Activated naive CD4-positive, alpha-beta T cell treated with anti-CD3 and anti-CD28 coated beads, Interleukin-2, amount 50 U/mL, for 72 hours (primary cell): ENCODE measurements at places on chromosomes 4 and X. TPM values are rescaled to one million over a fixed set of nuclear protein-coding genes. Genes with fewer than 3 reads are reported as not detected.

The ZNF157 gene
- 2.6 TPM for total RNA-seq

The SPANXB1 gene
- not detected for total RNA-seq

The HMX1 gene
- not detected for total RNA-seq

The ZDHHC15 gene
- total RNA-seq = not detected

GRCh38 chrX:150411656-150412055, 48.5 kb downstream of the MAMLD1 start:
- DNase-seq = no peak

- no peak for DNase-seq
These were observed 111.7 kb downstream of the GALNTL6 start for GRCh38 chr4:171924746-171925376.

GRCh38 chrX:126886997-126887396, 67.5 kb downstream of the PRR32 start:
- no peak for DNase-seq

DNA sequence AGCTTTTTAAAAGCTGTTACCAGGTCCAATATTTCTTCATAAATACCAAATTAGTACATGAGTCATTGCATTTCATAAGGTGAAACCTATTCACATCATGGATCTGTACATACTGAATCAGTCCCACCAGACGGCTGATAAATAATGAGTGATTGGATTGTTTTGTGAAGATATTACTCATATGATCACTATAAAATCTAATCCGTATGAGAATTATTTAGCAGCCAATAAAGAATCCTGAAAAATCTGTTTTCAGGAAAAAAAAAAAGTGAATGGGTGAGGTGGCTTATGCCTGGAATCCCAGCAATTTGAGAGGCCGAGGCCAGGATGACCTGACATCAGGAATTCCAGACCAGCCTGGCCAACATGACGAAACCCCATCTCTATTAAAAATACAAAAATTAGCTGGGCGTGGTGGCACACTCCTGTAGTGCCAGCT, 438.1 kb downstream of the INPP4B start:
- DNase-seq = no peak

- DNase-seq = no peak
These were observed 36.7 kb downstream of the NDST4 start for GRCh38 chr4:115076691-115077090.

GRCh38 chr4:108427946-108428485, 192.4 kb upstream of the RPL34 start:
- DNase-seq = no peak

DNA sequence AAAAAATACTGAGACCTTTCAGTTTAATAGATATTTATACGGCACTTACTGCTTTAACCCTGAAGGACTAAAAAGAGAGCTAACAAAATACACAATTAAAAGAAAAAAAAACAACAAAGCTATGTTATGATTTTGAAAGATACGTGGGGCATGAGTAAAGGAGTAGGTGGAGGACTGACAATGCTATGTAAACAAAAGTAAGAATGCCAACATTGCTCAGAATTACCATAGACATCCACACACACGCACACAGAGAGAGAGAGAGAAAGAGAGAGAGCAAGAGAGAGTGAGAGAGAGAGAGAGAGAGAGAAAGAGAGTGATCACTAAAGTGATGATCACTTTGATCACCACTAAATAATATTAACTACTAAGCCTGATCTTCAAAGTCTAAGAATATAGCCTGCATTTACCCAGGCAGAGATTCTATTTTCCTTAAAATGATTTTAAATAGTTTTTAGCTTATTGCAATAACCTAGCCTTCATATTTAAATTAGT, 313.9 kb upstream of the SPANXN4 start:
- no peak for DNase-seq

DNA sequence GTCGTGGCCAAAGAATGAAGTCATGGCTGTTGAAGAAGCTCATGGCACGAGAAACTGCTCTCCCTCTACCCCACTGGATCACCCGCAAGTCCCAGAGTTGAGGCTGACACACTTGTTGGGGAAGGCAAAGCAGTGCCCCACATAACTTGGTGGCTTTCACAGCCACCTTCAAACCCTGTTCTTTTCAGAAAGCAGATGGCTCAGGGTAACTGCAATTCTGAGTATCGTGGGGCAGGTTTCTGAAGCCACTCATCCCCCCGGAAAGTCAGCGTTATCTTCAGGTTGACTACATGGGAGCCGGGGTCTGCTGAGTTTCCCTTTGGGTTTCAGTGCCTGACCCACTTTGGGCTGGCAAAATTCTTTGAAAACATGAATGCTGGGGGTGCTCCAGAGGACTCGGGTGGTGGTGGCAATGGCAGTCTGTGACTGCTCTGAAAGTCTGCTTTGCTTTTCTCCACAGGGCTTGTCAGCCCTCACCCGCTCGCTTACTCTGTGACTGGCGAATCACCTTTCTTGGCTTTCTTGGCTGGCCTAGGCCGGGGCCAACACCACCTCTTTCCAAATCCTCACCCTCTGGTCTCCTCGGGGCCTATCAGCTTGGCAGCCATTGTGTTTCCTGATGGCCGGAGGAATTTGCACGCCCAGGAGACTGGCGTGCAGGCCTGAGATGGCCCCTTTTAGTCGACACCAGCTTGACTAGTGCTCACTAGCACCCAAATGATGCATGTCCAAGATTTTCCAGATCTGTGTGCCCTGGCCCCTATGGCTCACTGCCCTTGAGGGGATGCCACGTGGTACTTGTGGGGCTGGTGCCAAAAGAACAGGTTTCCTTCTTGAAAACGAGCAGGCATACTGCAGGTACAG, 7.3 kb downstream of the PPP1R3F start:
- DNase-seq = peak; percentile 33

GRCh38 chr4:25207997-25208396, 25.8 kb upstream of the PI4K2B start:
- DNase-seq = no peak

GRCh38 chr4:138104284-138104680, 137.9 kb downstream of the SLC7A11 start:
- DNase-seq = no peak

DNA sequence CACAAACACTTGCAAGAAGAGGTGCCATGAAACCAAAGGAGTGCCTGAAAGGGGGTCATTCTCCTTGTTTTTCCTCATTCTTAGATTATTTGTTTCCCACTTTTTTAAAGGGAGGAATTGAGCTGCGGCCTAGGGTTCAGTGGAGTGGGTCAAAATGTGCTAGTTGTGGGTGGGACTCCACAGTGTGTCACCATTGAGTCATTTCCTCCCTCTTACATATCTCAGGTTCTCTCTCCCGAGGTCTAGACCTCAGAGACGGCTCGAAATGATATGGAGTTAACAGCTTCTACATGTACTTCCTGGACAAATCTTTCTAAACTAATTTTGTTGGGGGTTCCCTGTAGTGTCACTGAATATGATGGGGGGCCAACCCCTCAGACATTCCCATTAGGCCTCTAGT, 328.4 kb upstream of the SPANXN1 start:
- no peak for DNase-seq

- DNase-seq = no peak
These were observed 915 bp downstream of the MSANTD1 start for GRCh38 chr4:3249711-3250437.

DNA sequence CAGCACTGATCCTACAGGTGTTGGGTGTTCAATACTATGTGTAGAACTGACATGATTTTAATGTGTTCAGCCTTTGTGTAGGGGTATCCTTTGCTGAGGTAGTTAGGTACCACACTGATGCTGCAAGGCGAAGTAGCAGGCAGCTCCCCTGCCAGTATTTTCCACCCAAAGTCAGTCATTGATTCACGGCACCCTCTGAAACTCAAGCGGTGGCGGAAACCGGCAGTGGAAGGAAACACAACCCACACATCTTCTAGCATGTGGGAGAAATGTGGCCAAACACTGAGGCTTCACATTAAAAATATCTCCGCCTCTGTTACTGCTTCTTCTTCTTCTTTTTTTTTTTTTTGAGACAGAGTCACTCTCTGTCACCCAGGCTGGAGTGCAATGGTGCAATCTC, 126.3 kb downstream of the AASDH start:
- peak; percentile 57 for DNase-seq

DNA sequence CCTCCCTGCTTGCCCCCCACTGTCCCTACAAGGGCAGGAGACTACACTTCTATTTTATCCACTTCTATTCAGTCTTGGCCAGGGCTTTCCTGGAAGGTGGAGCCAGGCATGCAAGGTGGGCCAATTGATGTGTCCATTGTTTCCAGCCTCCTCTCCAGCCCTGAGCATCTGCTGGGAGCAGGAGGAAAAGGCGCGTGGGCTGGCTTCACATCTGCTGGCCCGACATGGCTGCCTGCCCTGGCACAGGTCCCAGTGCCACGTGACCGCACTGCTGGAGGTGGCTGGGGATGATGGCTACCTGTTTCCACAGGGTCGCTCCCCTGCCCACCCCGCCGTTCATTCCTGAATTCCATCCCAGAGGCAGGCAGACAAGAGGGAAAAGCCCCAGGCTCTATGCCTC, 247.7 kb downstream of the AFAP1 start:
- no peak for DNase-seq

DNA sequence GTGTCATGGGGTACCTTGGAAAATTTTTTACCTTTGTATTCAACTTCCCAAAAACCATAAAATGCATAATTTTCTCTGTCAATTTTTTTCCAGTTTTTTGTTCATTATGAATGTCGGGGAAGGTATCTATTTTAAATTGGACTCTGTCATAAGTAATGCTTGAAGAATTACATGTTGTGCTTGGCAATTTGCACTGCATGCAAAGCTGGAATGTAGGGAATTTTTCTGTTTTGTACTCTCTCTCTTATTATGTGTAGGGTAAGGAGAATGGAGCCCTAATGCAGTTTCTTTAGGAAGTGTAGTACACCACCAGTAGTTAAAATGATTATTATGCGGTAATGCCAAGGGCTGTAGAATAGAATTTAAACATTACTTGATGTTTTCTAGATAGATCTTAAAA, 137.7 kb upstream of the LIMCH1 start:
- no peak for DNase-seq

DNA sequence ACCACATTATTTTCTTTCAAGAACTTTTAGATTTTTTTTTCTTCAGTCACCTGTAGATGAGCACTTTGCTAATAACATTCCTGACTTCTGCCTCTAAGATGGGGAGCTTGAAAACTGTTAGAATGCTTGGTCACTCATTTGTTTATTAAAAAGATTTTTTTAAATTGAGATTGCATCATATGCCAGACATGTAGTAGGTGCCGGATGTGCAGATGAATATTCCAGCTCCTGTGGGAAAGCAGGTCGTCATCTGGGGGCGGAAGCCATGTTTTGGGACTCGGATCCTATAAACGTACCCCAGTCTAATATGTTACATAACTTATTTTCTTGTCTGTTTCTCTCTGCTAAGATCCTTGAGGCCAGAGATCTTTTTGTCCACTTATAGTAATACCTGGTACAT, 236.8 kb downstream of the ARHGAP10 start:
- no peak for DNase-seq

GRCh38 chrX:3807906-3808305, 94.5 kb upstream of the PRKX start:
- DNase-seq = no peak

DNA sequence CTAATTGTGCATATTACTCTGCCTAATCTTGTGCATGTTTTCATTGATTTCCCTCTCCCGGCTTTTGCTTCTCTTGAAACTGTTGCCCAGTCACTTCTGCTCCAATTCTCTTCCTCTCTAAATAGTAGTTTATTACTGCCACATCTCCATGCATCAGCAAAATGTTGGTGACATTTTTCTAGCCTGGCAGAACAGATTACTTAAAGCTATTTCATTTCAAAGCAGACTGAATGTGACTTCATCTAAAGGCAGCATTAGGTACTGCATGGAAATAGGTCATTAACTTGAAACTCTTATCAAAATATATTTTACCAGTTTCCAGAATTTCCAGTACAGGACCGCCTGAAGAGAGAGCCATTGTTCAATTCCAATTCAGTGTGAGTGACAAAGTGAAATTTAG, 52.4 kb downstream of the HPGDS start:
- no peak for DNase-seq

- DNase-seq = no peak
These were observed 283.5 kb downstream of the CAMK2D start for GRCh38 chr4:113478032-113478431.

DNA sequence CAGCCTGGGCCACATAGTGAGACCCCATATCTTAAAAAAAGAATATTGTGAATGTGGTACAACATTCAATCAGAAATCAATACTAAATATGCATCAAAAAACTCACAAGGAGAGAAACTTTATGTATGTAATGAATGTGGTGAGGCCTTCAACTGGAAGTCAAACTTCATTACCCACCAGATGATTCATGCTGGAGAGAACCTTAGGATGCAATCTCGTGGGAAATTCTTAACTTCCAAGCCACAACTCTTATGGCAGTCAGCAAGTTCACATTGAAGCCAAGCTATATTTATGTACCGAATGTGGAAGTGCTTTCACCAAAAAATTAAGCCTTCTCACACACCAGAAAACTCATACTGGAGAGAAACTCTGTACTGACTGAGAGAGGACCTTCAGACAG, 84.5 kb upstream of the UXT start:
- DNase-seq = no peak

GRCh38 chr4:185693548-185694215, 118.3 kb downstream of the SORBS2 start:
- DNase-seq = no peak

- no peak for DNase-seq
These were observed 86.7 kb upstream of the WDR44 start for GRCh38 chrX:118259213-118259612.

DNA sequence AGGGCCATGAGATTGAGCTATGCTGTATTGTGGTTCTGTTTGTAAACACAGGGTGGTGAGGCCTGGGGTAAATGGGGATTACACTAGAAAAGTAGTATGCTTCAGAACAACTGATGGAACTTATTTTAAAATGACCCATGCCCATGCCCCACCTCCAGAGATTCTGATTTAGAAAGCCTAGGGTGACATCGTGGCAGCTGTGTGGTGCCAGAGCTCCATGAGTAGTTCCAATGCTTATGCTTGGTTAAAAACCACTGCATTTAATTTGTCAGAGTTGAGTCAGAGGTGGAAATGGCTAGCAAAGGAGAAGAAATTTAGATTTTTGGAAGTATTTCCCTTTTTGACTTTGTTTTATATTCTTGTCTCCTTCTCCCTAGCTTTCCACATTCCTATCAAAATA, 63.4 kb upstream of the PDE5A start:
- no peak for DNase-seq

DNA sequence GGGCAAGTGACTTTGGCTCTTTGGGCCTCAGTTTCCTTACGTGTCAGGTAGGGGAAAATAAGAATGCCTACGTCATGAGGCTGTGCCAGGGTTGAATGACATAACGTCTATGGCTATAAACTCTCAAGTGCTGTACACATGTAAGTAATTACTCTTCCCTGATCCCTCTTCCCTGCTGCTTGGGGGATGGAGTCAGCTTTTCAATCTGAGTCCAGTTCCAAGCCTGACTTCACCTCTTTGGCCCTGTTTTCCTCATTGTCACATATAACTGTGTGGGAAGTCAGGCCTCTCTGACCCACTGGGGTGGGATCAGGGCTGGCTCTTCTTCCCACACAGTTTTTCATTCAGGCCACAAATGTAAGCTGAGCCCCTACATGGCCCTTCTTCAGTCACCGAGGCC, 11.4 kb upstream of the CITED1 start:
- DNase-seq = no peak

DNA sequence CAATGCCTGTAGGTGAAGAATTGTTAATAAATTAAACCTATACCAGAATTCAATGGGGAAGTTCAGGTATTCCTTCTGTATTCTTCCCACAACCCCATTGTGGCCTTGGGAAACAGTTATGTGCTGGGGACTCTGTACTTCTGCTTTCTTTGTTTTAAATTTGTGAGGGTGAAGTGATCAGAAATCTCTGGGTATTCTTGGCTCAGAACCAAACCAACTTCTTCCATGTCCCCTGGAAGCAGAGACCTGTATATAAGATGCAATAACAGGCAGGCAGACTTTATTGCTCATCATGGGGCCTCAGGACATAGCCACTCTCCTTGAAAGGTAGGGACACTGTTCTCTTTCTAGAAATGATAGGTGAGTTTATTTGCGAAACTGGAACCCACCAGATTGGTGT, 19.8 kb upstream of the USP27X start:
- DNase-seq = no peak
